Amygdala (tissue), 56 donors: ENCODE measurements at places on chromosomes 2 and 18.

DNA sequence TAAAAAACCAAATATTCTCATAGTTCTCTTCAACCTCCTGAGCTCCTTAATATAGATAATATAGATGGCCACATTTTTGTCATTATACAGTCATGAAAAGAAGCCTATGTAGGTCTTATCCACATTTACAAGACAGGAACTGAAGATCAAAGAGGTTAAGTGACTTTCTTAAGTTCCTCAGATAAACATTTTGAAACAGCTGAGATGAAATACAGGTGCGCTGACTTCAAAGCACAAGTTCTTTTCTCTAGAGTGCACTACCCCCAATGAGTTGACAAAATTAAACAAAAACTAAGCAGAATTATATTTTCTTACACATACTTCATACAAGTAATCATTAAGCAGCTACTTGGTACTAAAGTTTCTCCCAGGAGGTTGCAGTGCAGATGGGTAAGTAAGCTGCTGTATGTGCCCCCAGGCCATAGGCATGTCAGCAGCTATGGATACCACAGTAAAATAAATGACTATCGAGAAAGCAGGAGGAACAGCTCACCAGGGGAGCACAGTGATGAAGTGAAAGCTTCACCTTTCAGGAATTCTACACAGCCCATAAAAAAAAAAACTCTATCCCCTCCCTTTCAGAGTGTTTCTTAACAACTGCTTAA, 199.8 kb downstream of the DPP10 start:
- DNase-seq = no peak

DNA sequence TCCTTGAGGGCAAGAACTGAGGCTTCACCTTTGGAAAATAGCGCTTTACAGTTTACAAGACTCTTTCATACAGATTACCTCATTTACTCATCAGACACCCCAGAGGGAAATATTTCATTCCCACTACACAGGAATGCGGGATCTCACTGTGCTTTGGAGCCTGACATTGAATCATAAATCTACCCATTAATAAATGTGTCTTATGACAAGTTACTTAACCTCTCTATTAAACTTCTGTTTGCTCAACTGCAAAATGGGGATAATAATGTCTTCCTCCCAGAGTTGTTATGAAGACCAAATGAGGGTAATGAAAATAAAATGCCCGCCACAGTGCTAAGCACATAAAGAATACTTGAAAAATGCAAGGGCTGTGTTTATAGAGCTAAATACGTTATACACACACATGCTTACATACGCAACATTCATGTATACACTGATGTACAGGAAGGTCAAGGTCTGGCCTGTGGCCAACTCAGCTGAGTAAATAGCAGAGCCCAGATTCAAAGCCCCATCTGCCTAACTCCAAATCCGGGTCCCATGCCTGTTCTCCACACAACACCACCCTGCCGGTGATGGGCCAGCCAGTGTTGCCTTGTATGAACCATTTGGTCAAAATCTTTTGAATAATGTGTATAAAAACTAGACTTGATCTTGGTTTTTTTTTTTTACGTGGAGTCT, 77.8 kb upstream of the STPG4 start:
- DNase-seq = no peak

DNA sequence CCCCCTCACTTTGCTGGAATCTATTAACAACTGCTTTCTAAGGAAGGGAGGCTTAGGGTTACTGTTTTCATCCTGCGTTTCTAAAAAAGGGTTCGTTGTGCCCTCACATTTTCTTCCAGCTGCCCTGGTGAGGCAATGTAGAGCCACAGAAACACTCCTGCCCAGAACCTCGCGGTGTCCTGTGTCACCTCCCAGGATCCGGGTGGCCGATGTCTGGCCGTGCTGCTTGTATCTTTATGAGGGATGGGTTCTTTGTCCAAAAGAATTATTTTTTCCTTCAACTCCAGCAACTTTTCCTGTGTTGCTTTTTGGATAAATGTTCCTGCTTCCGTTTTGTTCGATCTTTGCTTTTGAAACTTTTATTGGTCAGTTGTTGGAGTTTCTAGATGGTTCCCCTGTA, 291.8 kb upstream of the HS6ST1 start:
- DNase-seq = no peak

GRCh38 chr2:20456116-20456571, 9.3 kb downstream of the RHOB start:
- DNase-seq = no peak
